BJ (cell line): ENCODE measurements at places on chromosomes 12 and 14. TPM values are rescaled to one million over a fixed set of nuclear protein-coding genes. Genes with fewer than 3 reads are reported as not detected.

GRCh38 chr12:41881891-41882805 is 262.5 kb downstream of the GXYLT1 start:
- no peak for DNase-seq

DNA sequence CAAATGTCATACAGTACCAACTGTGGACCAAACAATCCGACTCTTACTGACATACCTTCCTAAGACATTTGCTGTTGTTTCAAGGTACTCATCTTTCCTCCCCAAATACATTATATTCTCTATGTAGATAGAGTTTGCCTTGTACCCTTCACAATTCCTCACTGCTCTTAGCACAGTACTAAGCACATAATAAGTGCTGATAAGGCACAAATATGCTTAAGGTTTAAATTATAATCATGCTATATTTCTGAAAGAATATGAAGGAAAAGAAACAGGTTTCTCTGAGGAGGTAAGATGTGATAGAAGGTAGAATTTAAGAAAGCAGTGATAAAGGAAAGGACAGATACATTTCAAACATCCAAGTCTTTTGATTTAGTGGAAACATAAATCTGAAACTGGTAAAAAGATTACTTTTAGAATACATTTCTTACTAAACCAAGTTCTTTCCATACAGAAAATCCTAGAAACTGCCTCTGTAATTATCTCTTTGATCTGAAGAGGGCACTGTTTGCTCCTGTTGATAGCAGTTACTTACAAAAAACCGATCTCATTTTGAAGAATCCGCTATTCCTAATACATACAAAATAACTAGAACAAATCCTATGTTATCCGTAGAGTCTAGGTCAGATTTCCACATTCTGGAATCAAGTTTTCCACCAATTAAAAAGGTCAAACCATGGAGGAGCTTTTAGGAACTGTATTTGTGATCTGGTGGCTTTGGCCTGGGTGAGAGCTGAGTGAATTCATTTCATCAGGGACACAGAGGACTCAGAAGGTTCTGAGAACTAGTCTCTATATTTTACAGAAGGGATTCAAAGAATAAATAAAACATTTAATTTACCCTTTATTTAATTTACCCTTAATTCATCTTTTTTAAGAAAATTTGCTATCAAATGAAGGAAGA is 311.9 kb downstream of the DAD1 start:
- no peak for DNase-seq

The POTEM gene
- polyA plus RNA-seq, result not detected in 2 replicates

The HCAR1 gene
- polyA plus RNA-seq, result not detected in 2 replicates

- no peak for DNase-seq
Observed at GRCh38 chr14:75427482-75428229, at the start of gene JDP2. TSS of gene JDP2 (plus strand) at chr14:75428022. CDS start at chr14:75437921, 9,899 bp downstream.

The TEX22 gene
- polyA plus RNA-seq, result 0.17 and 0.22 TPM in 2 replicates

The CORO1C gene
- polyA plus RNA-seq, result 416 and 532 TPM in 2 replicates

The EML1 gene
- polyA plus RNA-seq, result 11.8 and 14.2 TPM in 2 replicates

The EIF2S1 gene
- 34.4 and 116 TPM in 2 replicates for polyA plus RNA-seq

- DNase-seq, result no peak
Observed at GRCh38 chr12:55664826-55665225, 28.1 kb downstream of the OR10P1 start.

DNA sequence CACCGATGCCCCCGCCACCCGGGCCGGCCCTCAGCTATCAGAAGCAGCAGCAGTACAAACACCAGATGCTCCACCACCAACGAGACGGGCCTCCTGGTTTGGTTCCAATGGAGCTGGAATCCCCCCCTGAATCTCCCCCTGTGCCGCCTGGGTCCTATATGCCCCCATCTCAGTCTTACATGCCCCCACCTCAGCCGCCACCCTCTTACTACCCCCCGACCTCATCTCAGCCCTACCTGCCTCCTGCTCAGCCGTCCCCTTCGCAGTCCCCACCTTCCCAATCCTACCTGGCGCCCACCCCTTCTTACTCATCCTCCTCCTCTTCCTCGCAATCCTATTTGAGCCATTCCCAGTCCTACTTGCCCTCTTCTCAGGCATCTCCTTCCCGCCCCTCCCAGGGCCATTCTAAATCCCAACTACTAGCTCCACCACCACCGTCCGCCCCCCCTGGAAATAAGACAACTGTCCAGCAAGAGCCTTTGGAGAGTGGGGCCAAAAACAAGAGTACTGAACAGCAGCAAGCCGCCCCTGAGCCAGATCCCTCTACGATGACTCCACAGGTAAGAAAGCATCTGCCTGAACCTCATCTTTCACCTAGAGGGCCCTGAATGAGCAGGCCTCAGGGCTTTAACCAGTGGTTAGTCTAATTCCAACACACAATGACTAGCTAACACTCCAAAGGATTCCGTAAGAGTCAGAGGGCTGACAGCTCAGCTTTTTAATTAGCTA is 851 bp downstream of the YLPM1 start:
- DNase-seq, result no peak

The FAM186B gene
- polyA plus RNA-seq, result 0.11 and 0.12 TPM in 2 replicates

DNA sequence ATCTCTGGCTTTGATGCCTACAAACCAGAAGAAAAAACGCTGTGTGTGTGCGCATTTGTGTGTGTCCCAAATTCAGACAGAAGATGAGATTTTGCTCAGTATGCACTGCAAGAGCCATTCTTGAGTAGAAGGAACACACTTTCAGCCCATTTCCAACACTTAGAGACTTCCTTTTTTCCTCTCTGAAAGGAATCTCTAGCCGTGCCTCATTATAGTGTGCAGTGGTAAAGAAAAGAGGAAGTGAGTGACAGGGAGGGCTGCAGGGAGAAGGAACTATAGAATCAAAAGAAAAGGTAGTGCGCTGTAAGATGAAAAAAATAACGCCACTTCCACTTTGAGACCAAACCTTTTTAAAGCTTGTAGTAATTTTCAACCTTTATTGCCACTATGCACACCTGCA is 1400.9 kb upstream of the FLRT2 start:
- no peak for DNase-seq

GRCh38 chr12:12715459-12716150 is 1.6 kb upstream of the CDKN1B start:
- no peak for DNase-seq

The FZD10 gene
- not detected in 2 replicates for polyA plus RNA-seq

DNA sequence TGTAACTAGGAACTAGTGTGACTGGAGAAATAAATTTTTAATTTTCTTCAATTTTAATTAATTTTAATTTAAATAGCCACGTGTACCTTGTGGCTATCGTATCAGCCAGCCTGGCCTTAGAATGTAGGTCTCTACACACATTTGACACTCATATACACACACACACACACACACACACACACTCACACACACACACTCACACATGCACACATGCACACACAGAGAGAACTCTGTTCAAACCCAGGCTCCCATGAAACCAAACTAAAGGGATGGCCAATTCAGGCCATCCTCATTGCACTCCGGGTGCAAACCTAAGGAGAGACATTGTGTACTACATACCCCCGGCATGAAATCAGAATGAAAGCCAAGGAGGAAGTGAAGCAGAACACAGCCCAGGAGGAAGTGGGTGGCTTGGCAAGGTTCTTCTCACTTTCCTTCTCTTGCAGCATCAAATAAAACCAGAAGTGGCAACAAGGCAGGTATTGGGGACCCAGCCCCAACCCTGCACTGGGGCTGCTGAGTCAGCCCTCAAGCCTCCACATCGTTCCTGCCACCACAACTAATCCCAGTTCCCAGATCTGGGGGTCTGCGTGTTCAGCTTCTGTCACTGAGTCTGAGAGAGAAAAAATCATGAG is 26.2 kb upstream of the CHPT1 start:
- DNase-seq, result no peak

DNA sequence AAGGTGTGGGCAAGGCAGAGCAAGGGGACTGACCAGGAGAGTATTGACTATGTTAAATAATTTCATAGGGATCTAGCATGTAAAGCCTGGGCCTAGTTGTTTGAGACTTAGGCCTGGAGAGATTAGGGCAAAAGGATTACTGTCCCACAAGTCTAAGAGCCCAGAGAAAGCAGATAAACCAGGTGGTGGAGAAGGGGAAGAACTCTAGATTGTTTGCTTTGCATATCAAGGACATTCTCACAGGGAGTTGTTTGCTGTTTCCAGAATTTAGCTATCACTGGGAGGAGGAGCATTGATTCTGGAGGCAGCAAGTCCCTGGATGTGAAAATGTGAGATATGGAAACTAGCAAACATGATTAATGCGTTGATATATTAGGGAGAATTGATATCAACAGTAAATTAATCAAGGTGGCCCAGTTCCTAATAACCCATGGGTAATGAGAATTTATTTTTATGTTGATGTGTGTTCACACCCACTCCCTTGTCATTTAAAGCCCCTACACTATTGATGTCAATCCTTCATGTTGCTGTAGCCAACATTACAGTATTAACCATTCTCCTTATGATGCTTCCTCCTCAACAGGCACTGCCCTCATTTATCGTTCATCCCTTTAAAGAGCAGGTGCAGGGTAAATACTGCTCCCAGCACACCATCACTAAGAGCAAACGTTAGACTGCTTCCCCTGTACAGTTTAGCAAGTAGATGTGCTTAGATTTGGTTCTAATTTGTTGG is 1666.7 kb upstream of the FLRT2 start:
- DNase-seq, result no peak

DNA sequence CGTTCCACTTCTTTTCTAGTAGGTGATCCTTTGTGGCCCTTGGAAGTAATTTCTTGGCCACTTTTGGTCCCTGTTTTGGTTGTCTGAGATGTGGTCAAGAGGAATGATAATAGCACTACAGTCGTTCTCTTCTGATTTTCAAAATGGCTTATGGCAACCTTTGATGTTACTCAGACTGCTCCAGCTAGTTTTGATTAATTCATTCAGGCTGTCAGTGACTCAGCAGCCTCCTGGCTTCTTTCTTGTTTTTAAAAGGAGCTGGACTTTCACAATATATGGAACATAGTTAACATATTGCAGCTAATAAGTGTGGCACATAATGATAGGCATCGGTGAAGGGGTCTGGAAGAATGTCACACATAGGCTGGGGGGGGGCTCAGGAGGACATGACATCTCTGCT is 47.3 kb downstream of the WDR20 start:
- DNase-seq, result peak; percentile 62

The GLS2 gene
- polyA plus RNA-seq, result 0.13 and 0.18 TPM in 2 replicates

The SYCP3 gene
- polyA plus RNA-seq, result 0.10 TPM in 1 of 2 replicates, not detected in the other

The SMCO2 gene
- 0.09 and 0.23 TPM in 2 replicates for polyA plus RNA-seq

GRCh38 chr14:36916668-36917067 is 255.0 kb downstream of the PAX9 start:
- no peak for DNase-seq

DNA sequence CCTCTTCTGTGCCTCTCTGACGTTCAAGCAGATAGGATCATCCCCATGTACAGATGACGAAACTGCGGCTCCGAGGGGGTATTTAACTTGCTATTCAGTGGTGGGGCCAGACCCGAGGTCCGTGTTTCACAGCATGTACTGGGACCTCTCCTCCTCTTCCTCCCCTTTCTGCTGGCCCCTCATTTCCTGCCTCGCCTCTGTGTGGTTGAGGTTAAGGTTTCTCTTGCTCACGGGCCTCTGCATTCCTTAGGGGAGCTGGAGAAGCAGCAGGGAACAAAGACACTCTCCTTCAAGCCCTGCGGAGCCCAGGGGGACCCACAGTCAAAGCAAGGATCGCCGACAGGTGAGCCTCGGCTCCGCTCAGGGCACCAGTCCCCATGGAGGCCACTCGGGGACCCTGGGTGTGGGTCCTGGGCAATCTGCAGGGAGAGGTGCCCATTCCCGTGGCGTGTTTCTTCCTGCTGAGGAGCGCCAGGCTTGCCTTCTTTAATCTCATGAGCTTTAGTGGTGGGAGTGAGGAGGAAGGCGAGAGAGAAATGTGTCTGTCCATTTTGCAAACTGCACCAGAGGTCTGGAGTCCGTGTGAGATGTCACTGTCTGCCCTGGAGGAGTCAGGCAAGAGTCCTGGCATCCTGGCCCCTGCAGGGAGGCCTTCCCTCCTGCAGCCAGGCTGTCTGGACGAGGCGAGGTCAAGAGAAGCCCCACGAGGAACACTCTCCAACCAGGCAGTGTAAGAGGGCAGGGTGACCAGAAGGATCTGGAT is 45.0 kb downstream of the SLC6A12 start:
- no peak for DNase-seq

GRCh38 chr14:31477248-31477647 is 10.6 kb downstream of the GPR33 start:
- DNase-seq, result no peak

DNA sequence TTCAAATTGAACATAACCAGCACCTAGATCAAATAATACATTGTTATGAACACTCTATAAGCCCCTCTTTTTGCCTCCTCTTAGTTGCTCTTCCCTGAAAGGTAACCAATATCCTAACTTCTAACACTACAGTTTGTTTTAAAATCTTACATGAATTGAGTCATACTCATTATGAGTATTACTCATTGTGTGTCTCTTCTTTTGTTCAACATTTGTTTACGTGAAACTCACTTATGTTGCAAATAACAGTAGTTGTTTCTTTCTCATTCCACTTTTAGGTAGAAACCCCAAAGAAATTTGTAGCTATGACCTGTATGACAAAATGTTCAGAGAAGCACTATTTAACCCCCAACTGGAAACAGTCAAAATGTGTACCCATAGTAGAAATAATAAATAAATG is 6.6 kb downstream of the LRRC9 start:
- DNase-seq, result no peak

DNA sequence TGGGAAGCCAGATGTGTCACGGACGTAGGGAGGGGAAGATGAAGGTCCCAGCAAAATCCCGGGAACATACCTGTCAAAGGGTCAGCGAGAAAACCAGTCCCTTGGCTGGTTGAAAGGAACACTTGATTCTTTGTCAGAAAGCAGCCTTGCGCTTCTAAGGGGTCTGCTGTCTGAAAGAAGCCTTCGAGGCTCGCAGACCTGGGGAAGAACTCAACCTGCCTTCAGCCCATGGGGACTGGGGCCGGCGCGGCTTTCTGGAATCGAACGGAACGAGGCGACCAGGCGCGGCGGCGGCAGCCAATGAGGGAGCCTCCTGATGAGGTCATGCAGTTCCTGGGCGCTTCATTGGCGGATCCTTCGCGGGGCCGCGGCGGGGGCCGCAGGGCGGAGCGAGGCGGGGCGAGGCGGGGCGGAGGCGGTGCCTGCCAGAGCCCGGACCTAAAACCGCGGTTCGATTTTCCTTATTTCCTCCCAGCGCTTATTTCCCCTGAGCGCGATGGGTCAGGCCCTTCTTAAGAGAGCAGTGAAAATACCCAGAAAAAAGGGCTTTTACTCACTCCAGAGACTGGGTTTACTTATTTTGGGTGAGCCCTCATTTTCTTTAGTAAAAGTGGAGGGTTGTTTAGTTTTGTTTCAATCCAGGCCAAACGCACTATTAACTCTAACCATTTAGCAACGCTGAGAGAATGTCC is 11.8 kb upstream of the TTC7B start:
- DNase-seq, result peak; percentile 36
